ENCODE measurements at places on chromosomes 1 and 21. TPM values are rescaled to one million over a fixed set of nuclear protein-coding genes. Genes with fewer than 3 reads are reported as not detected.
A peak's percentile ranks its signal among the peaks of the same experiment; 100 is the strongest.

DNA sequence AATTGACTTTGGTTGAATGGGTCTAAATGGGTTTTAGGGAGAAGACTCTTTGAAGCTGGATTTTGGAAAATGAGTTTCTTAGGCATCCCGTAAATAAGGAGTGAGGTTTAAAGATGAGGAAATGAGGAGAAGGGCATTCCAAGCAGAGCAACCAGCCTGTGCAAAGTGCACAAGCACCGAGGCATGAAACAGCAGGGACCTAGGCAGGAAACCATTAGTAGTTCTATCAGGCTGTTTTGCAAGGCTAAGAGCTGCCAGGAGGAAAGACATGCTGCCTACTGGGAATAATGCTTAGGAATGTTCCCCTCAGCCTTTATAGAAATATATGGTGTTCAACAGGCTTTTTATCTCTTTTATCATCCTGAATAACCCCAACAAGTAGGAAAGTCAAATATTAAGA lies 153.1 kb upstream of the FGGY start:
- DNase-seq: no peak

DNA sequence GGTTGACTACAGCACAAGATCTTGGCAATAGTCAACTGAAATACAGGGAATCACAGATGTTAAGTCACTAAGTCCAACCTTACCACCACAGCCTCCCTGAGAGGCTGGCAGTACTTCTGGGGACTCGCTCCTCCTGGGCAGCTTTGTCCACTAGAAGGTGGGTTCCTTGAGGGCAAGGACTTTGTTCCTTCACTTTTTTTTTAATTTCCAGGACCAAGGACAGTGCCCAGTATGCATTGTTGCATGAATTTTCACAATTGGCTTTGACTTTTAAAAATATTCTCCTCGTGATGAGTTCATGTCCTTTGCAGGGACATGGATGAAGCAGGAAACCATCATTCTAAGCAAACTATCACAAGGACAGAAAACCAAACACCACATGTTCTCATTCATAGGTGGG lies 96.7 kb upstream of the IGSF21 start:
- no peak for DNase-seq

- DNase-seq: no peak
Measured at GRCh38 chr1:248136811-248137210, 8.1 kb upstream of the OR2M5 start.

GRCh38 chr1:106524631-106525030 lies 531.8 kb upstream of the PRMT6 start:
- DNase-seq: no peak

DNA sequence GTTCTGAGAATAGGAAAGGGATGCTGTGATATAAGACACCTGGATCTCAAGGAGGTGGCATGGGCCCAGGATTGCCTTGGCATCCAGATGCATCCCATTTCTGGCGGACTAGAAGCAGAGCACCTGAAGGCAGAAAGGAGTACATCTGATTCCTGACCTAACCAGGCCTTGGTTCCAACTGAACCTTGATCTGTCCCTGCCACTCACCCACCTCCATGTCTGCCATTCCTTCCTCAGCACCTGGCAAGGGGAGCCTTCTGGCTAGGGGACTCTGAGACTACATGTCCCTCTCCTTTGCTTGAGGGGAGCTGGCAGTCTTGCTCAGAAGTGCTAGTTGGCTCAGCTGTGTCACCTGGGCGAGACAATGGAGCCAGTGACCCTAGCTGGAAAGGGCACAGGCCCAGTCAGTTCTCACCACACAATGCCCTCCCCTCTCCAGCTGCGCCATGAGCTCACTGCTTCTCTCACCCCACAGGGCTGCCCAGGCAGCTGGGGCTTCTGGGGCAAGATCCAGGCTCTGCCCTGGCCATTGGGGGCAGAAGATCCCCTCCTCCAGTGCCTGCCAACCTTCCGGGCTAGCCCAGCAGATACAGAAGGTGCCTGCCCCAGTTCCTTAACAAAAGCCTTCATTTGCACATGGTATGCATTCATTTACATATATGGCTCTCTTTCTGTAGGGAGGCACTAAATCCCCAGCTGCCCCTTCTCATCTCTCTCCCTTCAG lies 2.9 kb downstream of the IGSF8 start:
- DNase-seq: no peak

GRCh38 chr1:1332031-1332755 lies 1.1 kb downstream of the TAS1R3 start:
- DNase-seq: no peak

GRCh38 chr1:96525657-96526557 lies 195.7 kb upstream of the PTBP2 start:
- no peak for DNase-seq

GRCh38 chr1:106960412-106960811 lies 96.1 kb upstream of the PRMT6 start:
- DNase-seq: no peak

- DNase-seq: peak; percentile 88
Measured at GRCh38 chr1:77888081-77888780, at the start of gene NEXN. Gene NEXN (plus strand): TSS chr1:77888624. CDS start chr1:77916107, 27,483 bp downstream.

DNA sequence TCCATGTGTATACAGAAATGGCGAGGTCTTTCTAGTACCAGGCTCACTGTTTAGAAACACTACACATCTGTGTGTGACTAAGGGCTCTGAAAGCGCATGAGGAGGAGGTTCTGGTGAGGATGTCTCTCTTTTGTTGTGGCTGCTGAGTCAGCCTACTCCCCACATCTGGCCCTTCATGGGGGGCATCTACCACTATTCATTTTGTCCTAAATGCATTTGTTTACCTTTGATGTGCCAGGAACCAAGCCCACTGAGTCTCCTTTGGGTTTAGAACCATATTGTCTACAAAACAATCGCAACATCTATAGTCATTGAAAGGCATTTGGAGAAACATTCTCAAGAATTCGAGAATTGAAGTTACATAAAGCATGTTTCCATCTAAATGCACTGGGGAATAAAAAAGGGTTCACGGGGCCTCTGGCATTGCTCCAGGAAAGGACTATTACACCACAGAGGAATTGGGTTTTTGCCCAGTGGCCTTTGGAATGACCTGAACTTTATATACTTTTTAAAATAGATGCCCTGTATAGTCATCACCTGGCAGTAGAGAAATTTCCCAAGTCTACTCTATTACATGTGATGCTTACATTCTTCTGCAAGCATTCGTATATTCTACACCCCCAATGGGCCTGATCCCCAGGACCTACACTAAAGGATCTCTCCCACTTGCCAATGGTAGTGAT lies 35.1 kb upstream of the ADORA3 start:
- no peak for DNase-seq

GRCh38 chr1:230337266-230337665 lies 88.9 kb downstream of the PGBD5 start:
- DNase-seq: no peak

DNA sequence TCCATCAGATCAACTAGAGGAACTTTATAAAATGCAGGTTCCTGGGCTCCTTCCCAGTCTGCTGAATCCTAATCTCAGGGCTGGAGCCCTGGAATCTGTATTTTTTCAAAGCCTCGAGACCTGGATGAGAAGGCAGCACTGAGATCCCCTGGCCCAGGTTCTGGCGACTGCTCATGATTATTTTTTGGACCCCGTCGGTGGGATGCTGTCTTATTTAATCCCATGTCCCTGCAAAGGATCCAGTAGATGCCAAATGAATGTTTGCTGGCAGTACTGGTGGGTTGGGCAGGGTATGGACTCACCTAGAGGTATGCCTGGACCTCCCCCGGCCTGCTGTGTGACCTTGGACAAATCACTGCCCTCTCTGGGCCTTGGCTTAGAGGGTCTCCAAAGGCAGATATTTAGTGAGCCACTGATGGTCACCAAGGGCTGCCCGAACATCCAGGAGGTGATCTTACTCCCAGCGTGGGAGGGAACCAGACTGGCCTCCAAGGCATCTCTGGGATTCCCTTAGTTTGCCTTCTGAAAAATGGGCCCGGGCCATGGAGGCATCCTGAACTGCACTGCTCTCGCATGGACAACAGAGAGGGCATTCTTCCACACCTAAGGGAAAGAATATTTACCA lies 91.6 kb upstream of the RUNX3 start:
- no peak for DNase-seq

DNA sequence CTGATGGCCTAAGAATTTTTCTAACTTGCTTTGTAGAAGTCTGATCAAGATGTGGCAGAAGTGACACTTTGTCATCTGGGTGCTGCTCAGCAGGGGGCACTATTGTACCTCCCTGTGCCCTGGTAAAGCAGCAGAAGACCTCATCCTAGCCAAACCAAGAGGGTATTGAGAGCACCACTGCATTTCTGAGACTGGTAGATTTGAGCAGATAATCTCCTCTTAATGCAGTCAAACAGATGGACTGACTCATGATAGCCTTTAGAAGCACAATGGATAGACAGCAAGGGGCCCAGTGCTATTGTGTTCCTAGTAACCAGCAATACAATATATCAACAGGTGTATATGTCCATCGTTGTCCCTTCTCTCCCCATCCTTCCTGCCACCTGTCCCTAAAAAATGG lies 5.7 kb downstream of the TPM3 start:
- no peak for DNase-seq

DNA sequence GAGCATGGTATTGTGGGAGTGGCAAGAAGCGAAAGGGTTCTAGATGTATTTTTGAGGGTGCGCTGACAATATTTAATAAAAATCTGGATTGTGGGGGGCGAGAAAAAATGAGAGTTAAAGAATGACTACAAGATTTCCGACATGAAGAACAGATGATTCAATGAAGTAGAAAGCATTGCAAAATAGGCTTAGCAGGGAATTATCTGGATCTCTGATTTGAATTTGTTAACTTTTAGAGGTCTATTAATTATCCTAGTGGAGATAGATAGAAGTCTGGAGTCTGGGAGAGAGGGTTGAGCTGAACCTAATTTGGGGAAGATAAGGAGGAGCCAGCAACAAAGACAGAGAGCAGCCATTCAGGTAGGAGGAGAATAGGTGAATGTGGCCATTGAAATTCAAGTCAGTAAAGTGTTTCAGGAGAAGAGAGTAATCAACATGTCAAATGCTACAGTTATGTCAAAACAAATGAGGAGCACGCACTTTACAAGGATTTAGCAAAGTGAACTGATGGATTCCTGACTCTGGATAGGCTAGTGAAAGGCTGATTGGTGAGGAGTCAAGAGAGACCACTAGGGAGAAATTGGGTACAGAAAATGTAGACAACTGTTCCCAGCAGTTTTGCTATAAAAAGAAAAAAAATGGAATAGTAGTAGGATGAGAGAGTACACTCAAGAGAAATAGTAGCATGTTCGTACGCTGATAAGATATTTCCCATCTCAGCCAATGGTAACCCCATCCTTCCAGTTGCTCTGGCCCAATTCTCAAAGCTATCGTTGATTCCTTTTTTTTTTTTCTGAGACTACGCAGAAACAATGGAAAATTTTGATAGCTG lies 393.2 kb upstream of the CXADR start:
- DNase-seq: no peak

GRCh38 chr1:107514841-107515240 lies 374.0 kb downstream of the NTNG1 start:
- DNase-seq: no peak

- no peak for DNase-seq
Measured at GRCh38 chr1:153058154-153058553, 842 bp upstream of the SPRR2A start.

GRCh38 chr21:42182713-42183371 lies 36.1 kb upstream of the ABCG1 start:
- DNase-seq: no peak

GRCh38 chr1:84756455-84757082 lies 66.3 kb upstream of the SSX2IP start:
- DNase-seq: no peak

DNA sequence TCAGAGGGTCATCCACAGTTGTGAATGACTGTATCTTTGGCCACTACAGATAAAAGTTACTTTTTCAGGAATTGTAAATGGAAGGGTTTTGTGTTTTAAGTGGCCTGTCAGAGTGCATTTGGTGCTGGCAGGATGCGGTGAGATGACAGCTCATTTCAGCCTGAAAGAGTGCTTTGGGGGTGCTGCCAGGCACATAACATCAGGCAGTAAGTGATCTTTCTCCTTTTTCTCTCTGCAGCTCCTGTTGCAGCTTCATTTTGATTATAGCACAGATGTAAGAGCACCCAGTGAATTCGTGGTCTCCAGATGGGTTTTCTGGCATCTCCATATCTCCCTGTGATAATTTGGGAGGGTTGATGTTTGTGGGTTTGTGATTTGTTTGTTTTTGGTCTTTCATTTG lies 14.8 kb upstream of the FAM163A start:
- no peak for DNase-seq

GRCh38 chr1:1345384-1345783 lies 3.8 kb downstream of the DVL1 start:
- DNase-seq: no peak

DNA sequence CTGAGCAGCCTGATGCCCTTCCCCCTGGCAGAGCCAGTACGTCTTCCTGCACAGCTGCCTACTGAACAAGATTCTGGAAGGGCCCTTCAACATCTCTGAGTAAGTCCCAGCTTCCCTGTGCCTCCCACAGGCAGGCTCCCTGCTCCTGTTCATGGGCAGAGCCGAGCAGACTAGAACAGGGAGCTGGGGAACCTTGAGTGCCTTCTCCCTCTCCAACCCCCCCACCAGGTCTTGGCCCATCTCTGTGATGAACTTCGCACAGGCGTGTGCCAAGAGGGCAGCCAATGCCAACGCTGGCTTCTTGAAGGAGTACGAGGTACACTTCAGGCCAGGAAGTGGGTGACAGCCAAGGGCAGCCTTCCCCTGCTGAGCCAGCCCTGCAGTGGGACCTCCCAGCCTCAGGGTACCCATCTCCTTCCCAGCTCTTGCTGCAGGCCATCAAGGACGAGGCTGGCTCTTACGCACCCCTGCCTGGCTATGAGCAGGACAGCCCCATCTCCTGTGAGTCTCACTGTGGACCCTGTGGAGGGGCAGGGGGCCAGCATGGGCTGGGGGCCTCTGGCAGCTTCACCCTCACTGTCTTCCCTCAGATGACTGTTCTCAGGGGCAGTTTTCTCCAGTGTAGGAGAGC lies 6.4 kb upstream of the LGR6 start:
- no peak for DNase-seq

Gene RUNX1
- total RNA-seq: 27.4 TPM

Gene CALML6
- 0.21 TPM for total RNA-seq

Gene TAF12
- total RNA-seq: 19.1 TPM

Gene CELA3B
- not detected for total RNA-seq

Gene PDZK1
- total RNA-seq: 0.12 TPM

Gene KRTAP11-1
- not detected for total RNA-seq

Gene RIMKLA
- 6.3 TPM for total RNA-seq

Gene LCE1C
- total RNA-seq: not detected

Gene ILDR2
- total RNA-seq: 3.2 TPM
